ENCODE measurements at places on chromosomes 3 and 15. TPM values are rescaled to one million over a fixed set of nuclear protein-coding genes. Genes with fewer than 3 reads are reported as not detected.

Gene GOLGA6D
- total RNA-seq: not detected

Gene SKOR1
- total RNA-seq: not detected

Gene GOLGA8T
- not detected for total RNA-seq

Gene XCR1
- total RNA-seq: not detected

Gene LRRC31
- total RNA-seq: not detected

Gene ADCY5
- 0.56 TPM for total RNA-seq

Gene THSD4
- 31.1 TPM for total RNA-seq

Gene CRTC3
- 4.7 TPM for total RNA-seq

Gene UBAP1L
- total RNA-seq: 0.28 TPM

Gene ZNF502
- total RNA-seq: 5.7 TPM

Gene CCNDBP1
- 40.3 TPM for total RNA-seq

Gene HEMK1
- 12.5 TPM for total RNA-seq

Gene SEMA6D
- 18.3 TPM for total RNA-seq

Gene RPUSD2
- 11.9 TPM for total RNA-seq

Gene KBTBD13
- not detected for total RNA-seq

Gene CLDN11
- 245 TPM for total RNA-seq

Gene DGKG
- total RNA-seq: 2.5 TPM

Gene ACAN
- total RNA-seq: 0.54 TPM

Gene NRROS
- not detected for total RNA-seq

Gene COMMD2
- 31.9 TPM for total RNA-seq
